Neural progenitor cell (in vitro differentiated cells): ENCODE measurements at places on chromosomes 5 and 9. TPM values are rescaled to one million over a fixed set of nuclear protein-coding genes. Genes with fewer than 3 reads are reported as not detected.
A peak's percentile ranks its signal among the peaks of the same experiment; 100 is the strongest.

The ARHGEF39 gene
- total RNA-seq: 13.2 and 31.9 TPM in 2 replicates

The SOX30 gene
- 0.06 and 0.17 TPM in 2 replicates for total RNA-seq

The PDE4D gene
- total RNA-seq: 2.0 and 2.3 TPM in 2 replicates

The ADGRD2 gene
- total RNA-seq: 0.13 and 0.43 TPM in 2 replicates

The TTC23L gene
- 0.96 and 1.3 TPM in 2 replicates for total RNA-seq

The TCF7 gene
- 0.73 and 1.8 TPM in 2 replicates for total RNA-seq

The CD14 gene
- total RNA-seq: not detected in 2 replicates

- peak; percentile 19 for DNase-seq
- H3K27ac ChIP-seq: no peak overlapping the region
- H3K27me3 ChIP-seq: no peaks in the 10 kb centered on the region
- H3K4me3 ChIP-seq: no peak overlapping the region
Observed at GRCh38 chr5:123538670-123539459, 26.9 kb downstream of the CSNK1G3 start.

DNA sequence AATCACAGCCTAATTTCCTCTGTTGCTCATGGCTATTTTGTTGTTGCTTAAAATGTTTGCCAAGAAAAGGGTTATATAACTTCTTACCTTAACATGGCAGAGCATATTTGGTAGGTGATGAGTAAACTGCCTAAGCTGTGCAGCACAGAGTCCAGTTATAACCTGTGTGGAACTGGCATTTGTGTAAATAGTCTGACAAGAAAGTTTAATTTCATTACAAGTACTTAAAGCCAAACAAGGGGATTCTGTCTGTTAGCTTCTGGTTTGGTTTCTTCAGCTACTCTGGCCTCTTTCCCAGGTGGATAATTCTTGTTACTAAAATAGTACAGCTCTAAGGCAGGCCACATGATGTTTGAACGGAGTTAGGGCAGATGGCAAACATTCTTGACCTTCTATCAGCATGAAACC is 72.2 kb downstream of the PTCD2 start:
- H3K4me3 ChIP-seq: no peak overlapping the region
- no peak overlapping the region for H3K27ac ChIP-seq
- H3K4me1 ChIP-seq: no peaks in the 10 kb centered on the region
- no peak for DNase-seq
- H3K27me3 ChIP-seq: peaks cover 3% of the 10 kb centered on the region

DNA sequence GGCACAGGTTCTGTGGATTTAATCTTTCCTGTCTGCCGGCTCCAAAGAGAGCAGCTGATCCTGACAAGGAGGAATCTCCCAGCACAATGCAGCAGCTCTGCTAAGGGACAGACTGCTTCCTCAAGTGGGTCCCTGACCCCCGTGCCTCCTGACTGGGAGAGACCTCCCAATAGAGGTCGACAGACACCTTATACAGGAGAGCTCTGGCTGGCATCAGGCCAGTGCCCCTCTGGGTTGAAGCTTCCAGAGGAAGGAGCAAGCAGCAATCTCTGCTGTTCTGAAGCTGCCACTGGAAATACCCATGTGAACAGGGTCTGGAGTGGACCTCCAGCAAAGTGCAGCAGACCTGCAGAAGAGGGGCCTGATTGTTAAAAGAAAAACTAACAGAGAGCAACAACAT is 630.2 kb upstream of the FTMT start:
- H3K4me1 ChIP-seq: no peaks in the 10 kb centered on the region
- H3K4me3 ChIP-seq: no peak overlapping the region
- no peak for DNase-seq
- H3K27ac ChIP-seq: no peak overlapping the region
- H3K36me3 ChIP-seq: no peaks in the 10 kb centered on the region

- H3K4me3 ChIP-seq: no peak overlapping the region
- H3K27me3 ChIP-seq: no peaks in the 10 kb centered on the region
- H3K4me1 ChIP-seq: peaks cover 7% of the 10 kb centered on the region
- no peaks in the 10 kb centered on the region for H3K36me3 ChIP-seq
- H3K27ac ChIP-seq: no peak overlapping the region
Observed at GRCh38 chr5:104915226-104915625, 1352.6 kb upstream of the NUDT12 start.

DNA sequence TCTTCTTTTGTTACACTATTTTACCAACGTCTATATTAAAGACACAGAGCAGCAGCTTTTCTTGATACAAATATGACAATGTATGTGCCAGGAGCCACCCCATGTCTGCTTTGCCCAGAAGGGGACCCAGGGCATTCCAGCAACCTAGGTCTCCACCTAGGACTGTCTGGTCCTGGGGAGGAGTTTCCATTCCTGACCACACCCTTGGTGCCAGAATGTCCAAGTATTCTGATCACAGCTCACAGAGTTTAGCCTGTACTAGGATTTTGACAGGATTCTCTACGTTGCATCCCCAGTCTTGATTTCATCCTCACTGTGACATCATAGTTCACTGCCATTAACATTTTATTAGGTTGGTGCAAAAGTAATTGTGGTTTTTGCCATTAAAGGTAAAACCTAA is 224.7 kb downstream of the SREK1 start:
- no peaks in the 10 kb centered on the region for H3K36me3 ChIP-seq
- H3K4me1 ChIP-seq: peaks cover 4% of the 10 kb centered on the region
- no peak for DNase-seq

GRCh38 chr5:116410336-116410890 is 164.2 kb downstream of the SEMA6A start:
- no peak for DNase-seq
- H3K4me3 ChIP-seq: no peak overlapping the region
- H3K27ac ChIP-seq: no peak overlapping the region

- no peak overlapping the region for H3K4me3 ChIP-seq
- H3K36me3 ChIP-seq: no peaks in the 10 kb centered on the region
- H3K4me1 ChIP-seq: no peaks in the 10 kb centered on the region
- DNase-seq: no peak
- H3K27ac ChIP-seq: no peak overlapping the region
Observed at GRCh38 chr5:10700516-10700915, 60.5 kb downstream of the DAP start.

GRCh38 chr5:149604321-149604720 is 23.0 kb downstream of the ARHGEF37 start:
- no peak overlapping the region for H3K27ac ChIP-seq
- H3K4me3 ChIP-seq: no peak overlapping the region
- no peaks in the 10 kb centered on the region for H3K36me3 ChIP-seq
- no peaks in the 10 kb centered on the region for H3K4me1 ChIP-seq
- DNase-seq: no peak

DNA sequence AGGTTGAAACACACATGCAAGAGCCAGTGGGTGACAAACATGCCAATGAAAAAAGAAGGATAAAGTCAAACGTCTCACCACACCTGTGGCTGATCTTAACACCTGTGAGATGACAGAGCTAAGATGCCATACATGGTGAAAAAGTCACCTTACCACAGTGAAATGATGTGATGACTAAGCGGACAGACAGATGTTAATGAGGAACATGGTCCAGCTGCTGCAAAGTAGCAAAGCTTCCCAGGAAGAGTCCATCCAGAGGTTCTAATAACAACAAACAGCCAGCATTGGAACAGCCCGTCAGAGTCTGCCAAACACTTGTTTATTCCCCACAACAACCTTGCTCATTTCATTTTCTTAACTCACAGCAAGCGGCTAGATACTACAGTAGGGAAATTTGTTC is 1.9 kb downstream of the KIAA1191 start:
- peak overlapping the region; percentile 90 for H3K4me3 ChIP-seq
- H3K36me3 ChIP-seq: no peaks in the 10 kb centered on the region
- H3K4me1 ChIP-seq: peaks cover 11% of the 10 kb centered on the region
- no peak for DNase-seq
- H3K27ac ChIP-seq: no peak overlapping the region

- H3K36me3 ChIP-seq: no peaks in the 10 kb centered on the region
- no peak overlapping the region for H3K4me3 ChIP-seq
- H3K4me1 ChIP-seq: no peaks in the 10 kb centered on the region
- H3K27me3 ChIP-seq: no peaks in the 10 kb centered on the region
- H3K27ac ChIP-seq: no peak overlapping the region
- no peak for DNase-seq
Observed at GRCh38 chr5:96410013-96410412, 23.0 kb downstream of the PCSK1 start.

DNA sequence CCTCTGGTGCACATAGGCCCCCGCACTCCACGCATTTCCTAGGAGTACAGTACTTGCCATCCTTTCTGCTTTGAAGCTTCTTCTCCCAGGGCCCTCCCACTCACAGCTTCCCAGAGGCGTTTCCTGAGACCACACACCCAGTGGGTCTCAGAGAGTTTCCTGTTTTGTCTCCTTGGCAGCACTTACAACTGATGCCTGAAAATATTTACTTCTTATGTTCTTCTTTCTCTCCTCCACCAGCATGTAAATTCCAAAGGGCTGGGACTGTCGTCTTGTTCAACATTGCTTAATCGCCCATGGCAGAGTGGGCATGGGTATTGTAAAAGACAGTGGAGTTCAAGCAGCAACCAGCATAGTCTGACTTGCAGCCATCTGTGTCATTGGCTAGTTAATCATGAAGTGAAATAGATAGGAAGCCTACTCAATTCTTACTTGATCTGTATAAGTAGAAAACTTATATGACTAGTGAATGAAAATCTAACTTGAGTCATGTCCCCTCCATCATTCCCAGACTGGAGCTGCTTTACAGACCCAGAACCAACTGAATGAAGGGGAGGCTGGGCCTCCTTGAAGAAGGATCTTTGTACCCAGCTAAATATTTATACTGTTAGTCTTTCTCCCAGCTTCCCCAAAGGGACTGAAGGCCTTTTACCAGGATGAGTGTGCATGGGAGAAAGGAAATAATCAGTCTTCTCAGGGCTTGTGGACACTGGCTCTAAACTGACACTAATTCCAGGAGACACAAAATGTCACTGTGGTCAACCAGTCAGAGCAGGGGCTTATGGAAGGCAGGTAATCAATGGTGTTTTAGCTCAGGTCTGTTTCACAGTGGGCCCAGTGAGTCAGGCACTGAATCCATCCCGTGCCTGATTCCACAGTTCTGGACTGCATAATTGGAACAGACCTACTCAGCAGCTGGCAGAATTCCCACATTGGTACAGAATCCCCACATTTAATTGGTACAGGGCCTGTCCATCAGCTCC is 116.4 kb downstream of the SV2C start:
- no peaks in the 10 kb centered on the region for H3K27me3 ChIP-seq
- H3K4me3 ChIP-seq: no peak overlapping the region

- H3K4me1 ChIP-seq: peaks cover 23% of the 10 kb centered on the region
- H3K4me3 ChIP-seq: no peak overlapping the region
- H3K36me3 ChIP-seq: peaks cover 5% of the 10 kb centered on the region
- H3K27ac ChIP-seq: no peak overlapping the region
- no peak for DNase-seq
Observed at GRCh38 chr5:168575391-168576372, 3.5 kb downstream of the PANK3 start.

- no peaks in the 10 kb centered on the region for H3K36me3 ChIP-seq
- no peaks in the 10 kb centered on the region for H3K27me3 ChIP-seq
- DNase-seq: peak; percentile 35
- peak overlapping the region; percentile 95 for H3K4me3 ChIP-seq
- peaks cover 23% of the 10 kb centered on the region for H3K4me1 ChIP-seq
Observed at GRCh38 chr5:36874465-36874864, 2.1 kb upstream of the NIPBL start.

DNA sequence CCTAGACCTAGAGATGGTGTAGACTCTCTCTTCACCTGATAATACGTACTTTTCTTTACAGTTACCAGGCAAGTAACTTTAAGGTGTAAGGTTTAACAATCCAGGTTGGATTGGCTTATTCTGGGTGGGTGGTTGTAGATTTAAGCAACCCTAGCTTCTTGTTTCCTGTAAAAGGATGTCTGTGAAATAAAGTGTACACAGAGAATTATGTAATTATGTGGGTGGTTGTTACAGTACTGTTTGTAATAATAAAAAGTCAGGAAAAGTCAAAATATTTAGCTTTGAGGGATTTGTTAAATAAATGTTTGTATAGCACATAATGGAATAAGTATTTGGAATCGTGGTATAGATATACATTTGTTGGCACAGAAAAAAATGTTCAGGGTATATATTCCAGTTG is 43.7 kb upstream of the F2R start:
- DNase-seq: no peak
- no peaks in the 10 kb centered on the region for H3K4me1 ChIP-seq
- no peak overlapping the region for H3K27ac ChIP-seq
- H3K4me3 ChIP-seq: no peak overlapping the region
- H3K27me3 ChIP-seq: no peaks in the 10 kb centered on the region

GRCh38 chr5:113031104-113031503 is 54.5 kb downstream of the DCP2 start:
- peak; percentile 20 for DNase-seq
- no peaks in the 10 kb centered on the region for H3K36me3 ChIP-seq
- no peaks in the 10 kb centered on the region for H3K27me3 ChIP-seq
- no peak overlapping the region for H3K27ac ChIP-seq
- peaks cover 21% of the 10 kb centered on the region for H3K4me1 ChIP-seq

GRCh38 chr9:16243798-16244197 is 626.7 kb downstream of the BNC2 start:
- peak overlapping the region; percentile 38 for H3K27ac ChIP-seq
- H3K36me3 ChIP-seq: no peaks in the 10 kb centered on the region
- H3K27me3 ChIP-seq: no peaks in the 10 kb centered on the region

DNA sequence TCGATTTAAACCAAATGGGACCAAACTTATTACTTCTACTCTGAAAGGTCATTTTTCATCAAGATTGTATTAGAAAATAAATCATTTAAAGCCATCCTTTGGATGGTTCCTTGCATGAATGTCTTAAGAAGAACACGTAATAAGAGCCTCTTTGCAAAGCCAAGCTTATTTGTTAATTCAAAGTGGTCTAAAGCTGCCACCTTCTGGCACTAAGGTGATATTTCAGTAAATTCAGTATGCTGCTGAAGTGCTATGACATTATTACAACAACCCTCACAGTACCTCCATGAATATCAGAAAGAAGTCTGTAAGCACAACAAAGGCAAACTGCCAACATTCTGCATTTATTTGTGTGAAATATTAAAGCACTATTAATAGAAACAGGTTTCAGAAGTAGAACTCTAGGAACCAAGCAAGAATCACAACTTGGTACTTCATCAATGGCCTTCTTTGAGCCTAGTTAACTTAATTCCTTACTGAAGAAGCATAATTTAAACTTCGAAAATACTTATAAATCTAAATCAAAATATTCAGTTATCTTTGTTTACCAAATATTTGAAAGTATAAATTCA is 53.1 kb upstream of the TYRP1 start:
- H3K4me3 ChIP-seq: no peak overlapping the region
- no peaks in the 10 kb centered on the region for H3K36me3 ChIP-seq
- H3K27me3 ChIP-seq: no peaks in the 10 kb centered on the region
- H3K27ac ChIP-seq: no peak overlapping the region
- DNase-seq: peak; percentile 72

DNA sequence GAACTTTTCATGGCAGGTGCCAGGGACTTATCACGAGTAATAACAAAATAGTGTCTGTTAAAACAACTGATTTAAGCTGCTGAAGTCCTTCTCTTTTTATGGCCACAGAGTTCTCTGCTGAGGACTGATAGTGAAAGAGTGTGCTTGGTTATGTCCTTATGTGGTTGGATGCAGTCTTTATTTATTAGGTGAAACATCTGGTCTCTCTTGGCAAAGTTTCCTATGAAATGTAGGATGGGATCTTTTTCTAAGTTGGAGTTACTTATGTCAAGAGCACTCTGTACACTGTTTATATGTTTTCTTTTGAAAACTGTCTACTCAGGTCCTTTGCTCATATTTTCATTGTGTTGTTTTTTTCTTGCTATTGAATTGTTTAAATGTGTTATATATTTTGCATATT is 1816.1 kb upstream of the C9orf72 start:
- H3K27ac ChIP-seq: no peak overlapping the region
- H3K27me3 ChIP-seq: no peaks in the 10 kb centered on the region
- H3K4me1 ChIP-seq: peaks cover 2% of the 10 kb centered on the region
- H3K36me3 ChIP-seq: no peaks in the 10 kb centered on the region
- H3K4me3 ChIP-seq: no peak overlapping the region
